C1 segment of cervical spinal cord (tissue), 14 donors: ENCODE measurements at places on chromosomes 6 and 20.

DNA sequence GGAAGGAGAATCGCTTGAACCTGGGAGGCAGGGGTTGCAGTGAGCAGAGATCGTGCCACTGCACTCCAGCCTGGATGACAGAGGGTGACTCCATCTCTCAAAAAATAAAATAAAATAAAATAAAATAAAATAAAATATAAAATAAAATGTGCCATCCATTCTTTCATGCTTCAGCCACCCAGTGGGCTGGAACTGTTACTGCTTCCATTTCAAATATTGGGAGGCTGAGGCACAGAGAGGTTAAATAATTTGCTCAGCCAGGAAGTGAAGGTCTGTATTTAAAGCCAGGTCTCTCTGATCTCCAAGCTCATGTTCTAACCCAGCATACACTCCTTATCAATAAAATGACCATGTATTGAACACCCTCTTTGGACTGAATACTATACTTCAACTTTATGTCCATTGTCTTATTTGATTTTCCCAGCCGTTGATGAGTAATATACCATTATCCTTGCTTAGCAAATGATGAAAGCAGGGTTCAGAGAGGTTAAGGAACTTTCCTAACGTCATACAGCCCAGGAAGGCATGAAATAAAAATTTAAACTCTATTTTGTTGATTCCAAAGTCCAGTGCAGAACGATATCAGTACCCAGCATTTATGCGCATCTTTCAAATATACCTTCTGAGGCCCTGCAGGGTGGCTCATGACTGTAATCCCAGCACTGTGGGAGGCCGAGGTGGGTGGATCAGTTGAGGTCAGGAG, 25.8 kb upstream of the SLC9A8 start:
- no peak for DNase-seq

- DNase-seq: no peak
Measured at GRCh38 chr6:124356276-124356810, 552.7 kb downstream of the NKAIN2 start.

DNA sequence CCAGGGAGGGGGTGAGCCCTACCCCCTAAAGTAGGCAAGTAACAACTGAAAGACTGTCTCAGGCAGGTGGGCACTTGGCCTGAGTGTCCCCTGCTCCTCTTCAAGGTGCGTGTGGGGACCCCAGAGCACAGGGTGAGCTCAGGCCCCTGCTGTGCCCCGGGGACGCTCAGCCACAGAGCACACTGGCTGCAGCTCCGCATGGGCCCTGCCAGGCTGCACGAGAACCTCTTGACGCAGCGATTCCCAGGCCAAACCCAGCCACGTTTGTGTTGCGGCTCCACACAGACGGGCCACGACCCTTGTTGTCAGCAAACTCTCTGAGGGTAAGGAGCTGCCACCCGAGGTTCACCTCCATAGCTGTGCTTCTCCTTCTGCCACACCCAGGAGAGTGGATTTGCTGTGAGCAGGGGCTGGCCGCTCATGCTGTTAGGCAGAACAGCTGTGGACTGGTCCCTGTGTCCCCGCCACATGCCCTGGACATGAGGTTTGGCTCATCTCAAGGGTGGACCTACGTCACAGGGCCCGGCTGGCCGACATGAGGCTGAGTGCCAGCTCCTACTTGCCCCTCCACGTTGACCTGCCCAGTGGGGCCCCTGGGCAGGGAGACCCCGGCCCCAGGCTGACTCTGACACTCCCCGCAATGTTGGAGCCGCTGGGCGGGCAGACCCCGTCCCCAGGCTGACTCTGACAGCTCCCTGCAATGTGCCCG, 29.7 kb upstream of the GATA5 start:
- DNase-seq: no peak

DNA sequence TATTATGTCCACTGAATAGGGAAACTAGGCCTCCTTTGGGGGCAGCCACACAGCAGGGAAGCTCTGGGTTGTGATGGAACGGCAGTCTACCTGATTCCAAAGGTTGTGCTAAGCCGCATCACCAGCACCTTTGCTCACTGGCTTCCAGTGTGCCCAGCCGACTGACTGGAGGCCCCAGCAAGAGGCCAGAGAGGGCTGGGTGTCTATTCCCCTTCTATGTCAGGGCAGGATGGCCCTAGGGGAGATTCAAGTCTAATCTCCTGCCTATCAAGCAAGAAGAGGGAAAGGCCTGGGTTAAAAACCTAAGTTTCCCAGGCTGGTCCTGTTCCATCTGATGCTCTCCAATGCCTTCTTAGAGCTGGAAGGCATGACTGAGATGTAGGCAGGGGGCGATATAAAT, 53.6 kb downstream of the JPH2 start:
- no peak for DNase-seq

GRCh38 chr6:35059596-35060345, 81.4 kb downstream of the TCP11 start:
- no peak for DNase-seq

- no peak for DNase-seq
Measured at GRCh38 chr6:127177923-127178231, 59.4 kb downstream of the RSPO3 start.

- DNase-seq: no peak
Measured at GRCh38 chr6:142810952-142811514, 133.9 kb downstream of the HIVEP2 start.

- DNase-seq: no peak
Measured at GRCh38 chr20:9981829-9982228, 53.0 kb upstream of the ANKEF1 start.

GRCh38 chr6:125947615-125948014, 9.0 kb upstream of the HINT3 start:
- no peak for DNase-seq

DNA sequence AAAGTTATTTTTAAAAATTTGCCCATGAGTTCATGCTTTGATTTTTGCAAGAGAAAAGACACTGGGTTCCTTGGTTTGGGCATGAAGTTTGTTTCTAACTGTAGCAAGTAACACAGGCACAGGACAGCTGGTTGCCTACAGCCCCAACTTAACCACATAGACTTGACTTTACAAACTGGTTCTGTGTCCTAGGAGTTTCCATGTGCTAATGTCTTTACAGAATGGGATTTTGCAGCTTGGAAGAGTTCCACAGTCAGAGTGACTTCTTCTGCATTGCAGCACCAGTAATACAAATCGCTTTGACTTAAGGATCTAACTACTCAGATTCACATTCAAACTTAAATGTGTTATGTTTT, 44.3 kb downstream of the OR2B2 start:
- no peak for DNase-seq

- DNase-seq: no peak
Measured at GRCh38 chr6:80161434-80161833, 55.0 kb downstream of the BCKDHB start.

DNA sequence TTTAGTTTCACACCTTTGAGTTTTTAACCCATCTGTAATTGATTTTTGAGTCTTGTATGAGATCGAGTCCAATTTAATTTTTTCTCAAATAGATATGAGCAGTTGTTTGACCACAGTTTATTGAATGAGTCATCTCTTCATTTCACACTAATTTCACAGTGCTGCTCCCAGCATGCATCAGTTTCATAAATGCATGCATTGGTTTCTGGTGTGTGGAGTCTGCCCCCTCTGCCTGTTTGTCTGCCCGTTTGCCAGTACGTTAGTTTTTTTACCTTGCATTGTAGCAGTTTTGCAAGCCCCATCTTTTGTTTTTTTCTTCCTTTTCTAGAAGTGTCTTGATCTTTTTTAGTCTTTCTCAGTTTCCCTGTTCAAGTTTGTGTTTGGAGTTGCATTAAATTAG, 11.9 kb downstream of the SLX4IP start:
- no peak for DNase-seq

GRCh38 chr6:13205106-13205505, 123.2 kb downstream of the TBC1D7 start:
- no peak for DNase-seq

GRCh38 chr6:132687306-132687705, 26.5 kb downstream of the VNN1 start:
- no peak for DNase-seq

- no peak for DNase-seq
Measured at GRCh38 chr6:37260040-37260439, 2.1 kb upstream of the TMEM217 start.

- DNase-seq: peak; percentile 7
Measured at GRCh38 chr20:63567386-63568169, 6.5 kb downstream of the HELZ2 start.

- no peak for DNase-seq
Measured at GRCh38 chr6:159527351-159527750, 165.7 kb downstream of the SOD2 start.

GRCh38 chr6:67679566-67680296, 955.4 kb upstream of the ADGRB3 start:
- DNase-seq: no peak

DNA sequence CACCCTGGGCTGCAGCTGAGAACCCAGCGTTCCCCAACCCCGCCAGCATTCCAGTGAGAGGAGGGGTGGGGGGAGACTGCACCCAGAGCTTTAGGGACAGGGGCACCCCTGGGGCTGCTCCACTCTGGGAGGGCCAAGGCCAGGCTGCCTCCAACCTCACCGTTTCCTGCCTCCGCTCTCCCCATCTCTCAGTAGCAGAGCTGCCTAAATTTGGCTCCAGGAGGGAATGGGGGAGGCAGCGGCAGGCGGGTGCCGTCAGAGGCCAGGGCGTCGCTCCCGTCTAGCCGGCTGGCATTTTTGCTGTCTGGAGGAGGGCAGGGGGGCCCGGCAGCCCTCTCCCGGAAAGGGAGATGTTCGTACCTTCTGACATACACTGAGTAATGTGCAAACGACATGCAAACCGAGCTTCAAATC, 46.6 kb downstream of the NOL4L start:
- DNase-seq: no peak

DNA sequence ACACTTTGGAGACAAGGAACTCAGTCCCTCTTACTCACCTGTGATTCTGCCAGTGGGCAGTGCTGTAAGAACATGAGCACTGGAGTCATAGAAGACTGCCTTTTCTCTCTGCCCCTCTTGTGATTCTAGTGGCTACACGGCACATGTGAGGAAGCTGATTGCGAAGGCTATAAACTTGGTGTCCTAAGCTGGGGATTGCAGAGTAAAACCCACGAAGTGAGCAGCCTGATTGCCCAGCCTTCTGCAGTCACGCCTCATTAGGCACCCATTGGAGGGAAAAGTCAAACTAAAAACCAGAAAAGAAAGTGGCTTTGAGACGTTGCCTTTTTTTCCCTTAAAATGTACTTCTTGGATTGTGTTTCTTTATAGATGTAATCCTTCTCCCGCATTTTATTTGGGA, 748.4 kb upstream of the CHD6 start:
- DNase-seq: no peak

DNA sequence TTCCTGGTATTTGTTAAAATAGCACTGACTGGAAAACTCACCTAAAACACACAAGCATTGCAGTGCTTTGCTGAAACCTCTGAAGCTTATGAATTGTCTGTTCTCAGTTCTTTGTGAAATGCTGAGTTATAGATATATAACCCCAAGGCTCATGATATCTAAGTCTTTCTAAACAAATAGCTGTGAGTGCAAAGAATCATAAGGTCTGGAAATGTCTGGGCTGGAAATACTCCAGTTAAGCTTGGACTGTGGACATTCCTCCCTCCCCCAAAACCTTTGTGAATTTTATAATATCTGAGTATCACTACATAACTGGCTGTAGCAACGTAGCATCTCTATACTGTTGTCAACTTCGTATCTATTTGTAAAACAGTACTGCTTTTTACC, 69.1 kb downstream of the CBLN4 start:
- no peak for DNase-seq

- no peak for DNase-seq
Measured at GRCh38 chr6:89680551-89680950, 42.0 kb upstream of the LYRM2 start.

DNA sequence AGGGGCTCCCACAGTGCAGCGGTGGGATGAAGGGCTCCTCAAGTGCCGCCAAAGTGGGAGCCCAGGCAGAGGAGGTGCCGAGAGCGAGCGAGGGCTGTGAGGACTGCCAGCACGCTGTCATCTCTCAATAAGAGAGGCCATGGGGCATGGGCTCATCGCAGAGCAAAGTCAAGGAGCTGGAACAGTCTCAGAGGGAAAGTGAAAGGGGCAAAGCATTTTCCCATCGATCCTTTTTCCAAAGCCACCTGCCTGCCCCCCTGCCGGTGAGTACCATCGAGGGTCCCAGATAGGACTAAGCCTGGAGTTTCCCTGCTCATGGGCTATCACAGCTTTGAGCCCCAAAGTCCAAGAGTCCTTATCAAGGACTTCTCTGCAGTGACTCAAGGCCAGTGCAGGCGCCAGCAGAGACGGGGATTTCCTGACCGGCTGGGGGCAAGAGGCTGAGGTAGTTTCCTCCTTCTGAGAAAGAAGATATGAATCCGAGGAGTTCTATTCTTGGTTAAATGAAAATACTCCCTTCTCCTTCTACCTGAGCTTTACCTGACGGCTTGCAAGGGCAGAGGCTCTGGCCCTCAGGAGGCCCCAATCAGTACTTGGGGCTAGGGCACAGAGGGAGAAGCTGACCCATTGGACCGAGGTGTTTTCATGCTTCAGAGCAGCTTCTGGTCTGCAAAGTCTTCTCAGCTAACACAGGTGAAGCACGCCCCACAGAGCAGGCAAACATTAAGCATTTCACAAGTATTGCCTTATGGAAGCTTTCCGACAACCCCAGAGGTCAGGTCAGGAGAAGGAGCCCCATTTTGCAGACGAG, 22.6 kb downstream of the ETV7 start:
- DNase-seq: no peak

DNA sequence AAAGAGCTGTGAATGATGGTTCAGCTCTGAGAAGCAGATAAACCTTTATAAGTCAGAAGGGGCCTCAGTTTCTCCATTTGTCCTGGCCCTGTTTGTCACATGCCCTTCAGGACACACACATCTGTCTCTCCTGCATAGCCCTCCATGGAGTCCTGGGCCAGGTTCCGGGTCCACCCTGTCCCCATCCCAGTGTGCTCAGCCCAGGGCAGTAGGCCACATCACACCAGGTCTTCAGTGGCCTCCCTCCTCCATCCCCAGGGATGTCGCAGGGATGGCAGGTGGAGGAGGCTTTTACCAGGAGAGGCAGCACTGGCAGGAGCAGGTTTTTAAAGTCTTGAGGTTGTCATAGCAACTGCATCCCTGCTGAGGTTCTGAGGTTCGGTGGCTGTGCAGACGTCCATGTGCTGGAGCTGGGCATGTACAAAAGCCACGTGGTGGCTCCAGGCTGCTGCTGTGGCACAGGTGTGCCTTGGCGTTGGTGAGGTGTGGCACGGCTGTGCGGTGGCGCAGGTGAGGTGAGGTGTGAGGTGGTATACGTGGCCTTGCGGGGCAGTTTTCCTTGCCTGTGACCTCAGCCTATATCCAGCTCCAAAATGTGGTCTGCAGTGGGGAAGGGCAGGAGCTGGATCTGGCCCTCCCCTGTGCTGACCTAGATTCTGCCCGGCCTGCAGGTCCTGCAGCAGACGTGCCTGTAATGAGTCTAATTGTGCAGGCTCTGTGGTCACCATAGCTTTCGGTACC, 8.0 kb upstream of the NPBWR2 start:
- no peak for DNase-seq

- no peak for DNase-seq
Measured at GRCh38 chr20:22465622-22466446, 118.5 kb downstream of the FOXA2 start.

- DNase-seq: no peak
Measured at GRCh38 chr20:18657575-18657974, 69.7 kb downstream of the DTD1 start.

GRCh38 chr6:27176096-27176495, 71.4 kb upstream of the PRSS16 start:
- DNase-seq: no peak

GRCh38 chr6:35640017-35640664, 48.6 kb downstream of the FKBP5 start:
- DNase-seq: no peak

GRCh38 chr6:70474751-70475150, 61.4 kb downstream of the FAM135A start:
- no peak for DNase-seq

- no peak for DNase-seq
Measured at GRCh38 chr6:91291071-91291470, 704.2 kb upstream of the MAP3K7 start.
